ENCODE measurements at places on chromosomes 5 and 9.

DNA sequence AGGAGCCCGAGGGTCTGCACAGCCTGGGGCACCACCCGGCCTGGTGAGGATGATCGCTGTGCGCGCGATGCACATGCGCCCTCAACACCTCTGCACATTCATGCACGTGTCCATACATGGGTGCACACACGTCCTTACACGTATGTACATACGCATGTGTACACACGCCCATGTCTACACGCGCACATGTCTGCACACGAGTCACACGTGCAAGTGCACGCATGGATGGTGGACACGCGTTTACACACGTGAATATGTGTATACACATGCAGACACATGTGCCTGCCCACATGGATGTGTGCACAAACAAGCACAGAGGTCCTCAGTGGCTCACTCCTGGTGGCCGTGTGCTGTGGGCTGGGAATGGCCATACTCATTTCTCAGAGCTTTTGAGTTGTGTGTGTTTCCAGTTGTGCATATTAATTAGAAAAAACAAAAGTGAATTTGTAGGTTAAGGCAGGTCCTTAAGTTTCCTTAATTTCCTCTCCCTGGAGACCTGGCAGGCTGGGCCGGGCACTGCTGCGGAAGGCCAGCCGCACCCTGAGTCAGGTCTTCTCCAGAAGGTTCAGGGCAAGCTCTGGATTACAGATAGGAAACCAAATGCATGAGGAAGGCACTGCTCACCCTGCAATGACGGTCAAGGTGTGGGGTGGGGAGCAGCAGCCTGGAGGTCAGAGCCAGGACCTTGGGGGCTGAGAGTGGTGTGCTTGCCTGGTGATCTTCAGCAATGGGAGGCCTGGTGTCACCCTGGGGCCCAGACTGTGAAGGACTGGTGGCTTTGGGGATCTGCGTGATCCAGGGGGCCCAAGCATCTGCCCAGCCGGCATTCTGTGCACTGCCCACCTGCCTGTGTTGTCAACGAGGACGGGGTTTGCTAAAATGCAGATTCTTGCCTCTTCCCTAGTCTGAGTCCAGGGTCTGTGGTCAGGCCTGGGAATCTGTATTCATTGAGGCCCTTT is 1.3 kb upstream of the RNU6ATAC start:
- no peak for ATAC-seq

DNA sequence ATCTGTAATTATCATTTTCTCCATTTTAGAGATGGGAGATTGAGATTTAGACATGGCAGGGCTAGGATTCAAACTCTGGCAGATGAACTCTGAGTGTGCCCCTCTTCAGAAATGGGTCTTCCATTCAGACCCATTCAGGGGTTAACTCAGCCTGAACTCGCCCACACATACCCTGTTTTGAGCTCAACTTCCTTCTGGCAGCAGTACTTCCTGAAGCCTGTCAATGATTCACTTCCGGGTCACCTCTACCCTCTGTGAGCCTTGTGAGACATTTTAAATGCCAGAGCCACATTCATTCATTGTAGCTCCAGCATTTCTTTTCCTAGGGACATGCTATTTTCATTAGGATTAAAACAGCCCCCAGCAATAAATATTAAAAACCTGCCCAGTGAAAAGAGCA is 209.3 kb upstream of the SLC24A2 start:
- no peak for ATAC-seq

DNA sequence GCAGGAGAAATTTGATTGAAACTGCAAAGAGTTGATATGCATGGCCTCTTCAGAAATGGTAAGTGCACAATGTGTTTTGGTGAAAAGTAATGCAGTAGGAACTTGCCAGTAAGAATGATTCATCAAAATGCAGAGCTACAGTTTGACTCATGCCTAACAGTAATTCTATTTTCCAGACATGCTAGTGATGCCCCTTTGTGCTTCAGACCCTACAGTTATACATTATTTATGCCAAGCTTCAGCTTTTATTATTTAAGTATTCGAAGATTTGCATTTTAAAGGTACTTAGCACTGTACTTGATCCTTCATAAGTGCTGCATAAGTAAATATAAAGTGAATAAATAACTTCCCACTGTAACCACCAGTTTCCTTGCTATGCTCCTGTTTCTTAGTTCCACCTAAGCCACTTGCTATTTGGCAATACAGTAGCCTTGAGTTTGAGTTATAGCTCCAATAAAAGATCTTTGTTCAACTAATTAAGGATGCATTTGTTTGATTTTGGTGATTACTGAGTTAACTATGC is 3.6 kb upstream of the SPATA31E1 start:
- no peak for ATAC-seq

- ATAC-seq: no peak
Measured at GRCh38 chr5:9165546-9165945, 380.3 kb downstream of the SEMA5A start.

DNA sequence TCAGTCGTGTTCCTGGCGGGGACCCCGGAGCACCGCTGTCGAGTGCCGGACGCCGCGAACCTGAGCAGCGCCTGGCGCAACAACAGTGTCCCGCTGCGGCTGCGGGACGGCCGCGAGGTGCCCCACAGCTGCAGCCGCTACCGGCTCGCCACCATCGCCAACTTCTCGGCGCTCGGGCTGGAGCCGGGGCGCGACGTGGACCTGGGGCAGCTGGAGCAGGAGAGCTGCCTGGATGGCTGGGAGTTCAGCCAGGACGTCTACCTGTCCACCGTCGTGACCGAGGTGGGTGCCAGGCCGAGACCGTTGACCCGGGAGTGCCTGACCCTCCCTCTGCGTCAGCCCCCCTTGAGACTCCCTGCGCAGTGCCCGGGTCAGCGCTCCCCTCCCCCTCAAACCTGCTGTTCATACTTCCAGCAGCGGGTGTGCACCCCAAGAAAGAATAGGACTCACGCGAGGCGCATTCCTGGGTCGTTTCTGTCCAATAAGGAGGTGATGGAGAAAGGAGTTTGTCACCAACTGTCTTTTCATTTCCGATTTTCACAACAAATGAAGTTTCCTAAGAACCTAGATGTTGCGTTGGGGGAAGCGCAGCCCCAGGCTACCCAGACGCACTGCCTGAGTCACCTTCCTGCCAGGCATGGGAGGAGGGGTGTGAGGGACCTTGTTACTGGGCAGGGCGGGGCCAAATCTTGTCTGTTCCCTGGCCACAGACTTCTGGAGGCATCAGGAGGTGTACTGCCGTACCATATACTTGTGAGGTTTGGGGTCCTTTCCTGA is 722 bp downstream of the SLC22A4 start:
- ATAC-seq: peak; percentile 48

GRCh38 chr5:342501-343460 is 21.3 kb downstream of the AHRR start:
- ATAC-seq: no peak

DNA sequence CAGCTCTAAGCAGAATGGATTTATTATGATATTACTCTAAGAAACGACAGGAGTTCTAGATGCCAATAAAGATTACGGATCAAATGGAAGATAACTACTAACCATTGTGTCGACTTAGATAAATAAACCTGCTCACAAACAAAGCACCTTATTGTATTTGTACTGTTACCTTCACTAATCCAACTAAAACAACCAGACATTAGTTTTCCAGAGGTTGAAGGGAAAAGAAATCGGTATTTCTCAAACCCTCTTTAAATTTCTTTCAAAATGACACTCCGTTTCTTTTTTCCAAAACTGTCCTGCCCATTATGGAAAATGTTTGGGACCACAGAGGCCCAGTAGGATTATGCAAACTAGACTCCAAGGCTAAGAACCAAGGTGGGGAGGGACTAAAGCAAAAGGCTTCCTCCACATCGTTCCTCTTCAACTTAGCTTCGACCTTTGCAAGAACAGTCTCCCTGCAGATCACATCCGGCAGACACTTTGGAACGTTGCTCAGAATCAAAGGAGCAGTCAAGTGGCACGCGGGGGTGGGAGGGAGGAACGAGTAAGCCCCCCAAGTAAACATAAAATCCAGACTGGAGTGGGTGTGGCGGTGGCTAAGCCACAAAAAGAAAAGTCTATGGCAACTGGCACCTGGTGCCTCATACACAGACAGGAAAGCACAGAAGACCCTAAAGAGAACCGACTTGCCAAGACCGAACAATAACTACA is 2.7 kb downstream of the MLLT3 start:
- no peak for ATAC-seq

- ATAC-seq: no peak
Measured at GRCh38 chr9:92191801-92192200, 76.6 kb upstream of the SPTLC1 start.

GRCh38 chr5:38892363-38892762 is 46.6 kb downstream of the OSMR start:
- ATAC-seq: no peak

- no peak for ATAC-seq
Measured at GRCh38 chr5:88058625-88059024, 210.0 kb downstream of the TMEM161B start.

DNA sequence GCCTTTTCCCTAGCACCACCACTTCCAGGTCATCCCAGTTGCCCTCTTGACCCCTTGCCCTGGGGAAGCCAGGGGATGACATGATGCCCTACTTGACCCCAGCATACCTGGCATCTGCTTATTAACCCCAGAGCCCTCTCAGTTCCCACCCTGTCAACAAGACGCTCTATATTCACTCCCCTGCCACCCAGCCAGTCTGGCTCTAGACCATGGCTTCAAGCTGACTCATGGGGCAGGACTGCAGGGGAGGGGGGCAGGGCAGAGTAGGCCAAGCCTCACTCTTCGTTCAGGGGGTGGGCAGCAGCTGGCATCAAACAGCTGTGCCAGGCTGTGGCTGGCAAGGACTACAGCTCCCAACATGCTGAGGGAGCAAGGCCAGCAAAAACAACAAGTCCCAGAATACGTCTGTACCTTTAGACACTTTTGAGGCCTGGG is 5.3 kb downstream of the ATOSB start:
- ATAC-seq: no peak

GRCh38 chr5:40260361-40260760 is 419.4 kb upstream of the PTGER4 start:
- no peak for ATAC-seq

GRCh38 chr5:18074961-18075360 is 440.7 kb downstream of the TAF11L14 start:
- ATAC-seq: no peak

- peak; percentile 90 for ATAC-seq
Measured at GRCh38 chr5:172659909-172660628, 19.0 kb downstream of the NEURL1B start.

DNA sequence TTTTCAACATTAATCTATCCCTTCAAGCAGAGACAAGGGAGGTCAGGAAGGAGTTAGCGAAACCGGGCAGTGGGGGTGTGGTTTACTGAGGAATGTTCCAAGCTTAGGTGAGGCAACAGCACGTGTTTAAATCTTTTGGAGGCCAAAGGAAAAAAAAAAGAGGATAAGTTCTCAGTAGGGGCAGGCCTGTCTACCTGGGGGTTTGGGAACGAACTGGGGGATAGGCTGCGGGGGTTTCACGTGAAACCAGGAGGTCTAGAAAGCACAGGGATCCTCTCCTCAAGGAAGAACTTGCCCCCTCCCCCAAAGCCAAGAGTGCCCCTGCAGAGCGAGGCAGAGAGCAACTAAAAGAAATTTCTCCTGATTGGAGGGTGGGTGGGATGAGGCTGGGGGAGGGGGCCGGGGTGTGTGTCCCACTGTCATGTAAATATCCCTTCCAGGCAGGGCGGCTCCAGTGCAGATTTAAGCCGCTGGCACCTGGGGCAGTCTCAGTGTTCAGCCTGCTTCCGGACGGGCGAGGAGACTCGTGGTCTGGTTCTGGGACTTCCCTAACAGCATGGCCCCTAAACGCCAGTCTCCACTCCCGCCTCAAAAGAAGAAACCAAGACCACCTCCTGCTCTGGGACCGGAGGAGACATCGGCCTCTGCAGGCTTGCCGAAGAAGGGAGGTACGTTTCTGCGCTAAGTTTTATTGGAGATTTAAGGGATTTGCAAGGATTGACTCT is 5.5 kb upstream of the SET start:
- no peak for ATAC-seq

GRCh38 chr5:109689740-109690241 is at the start of gene MAN2A1:
Gene MAN2A1 (plus strand): TSS chr5:109689927. CDS start chr5:109690418, 491 bp downstream.
- peak; percentile 79 for ATAC-seq

GRCh38 chr9:87545858-87546257 is 48.2 kb downstream of the DAPK1 start:
- no peak for ATAC-seq

GRCh38 chr5:30752015-30752414 is 441.5 kb upstream of the CDH6 start:
- no peak for ATAC-seq

- ATAC-seq: no peak
Measured at GRCh38 chr9:77472646-77473045, 175.5 kb downstream of the GNA14 start.

DNA sequence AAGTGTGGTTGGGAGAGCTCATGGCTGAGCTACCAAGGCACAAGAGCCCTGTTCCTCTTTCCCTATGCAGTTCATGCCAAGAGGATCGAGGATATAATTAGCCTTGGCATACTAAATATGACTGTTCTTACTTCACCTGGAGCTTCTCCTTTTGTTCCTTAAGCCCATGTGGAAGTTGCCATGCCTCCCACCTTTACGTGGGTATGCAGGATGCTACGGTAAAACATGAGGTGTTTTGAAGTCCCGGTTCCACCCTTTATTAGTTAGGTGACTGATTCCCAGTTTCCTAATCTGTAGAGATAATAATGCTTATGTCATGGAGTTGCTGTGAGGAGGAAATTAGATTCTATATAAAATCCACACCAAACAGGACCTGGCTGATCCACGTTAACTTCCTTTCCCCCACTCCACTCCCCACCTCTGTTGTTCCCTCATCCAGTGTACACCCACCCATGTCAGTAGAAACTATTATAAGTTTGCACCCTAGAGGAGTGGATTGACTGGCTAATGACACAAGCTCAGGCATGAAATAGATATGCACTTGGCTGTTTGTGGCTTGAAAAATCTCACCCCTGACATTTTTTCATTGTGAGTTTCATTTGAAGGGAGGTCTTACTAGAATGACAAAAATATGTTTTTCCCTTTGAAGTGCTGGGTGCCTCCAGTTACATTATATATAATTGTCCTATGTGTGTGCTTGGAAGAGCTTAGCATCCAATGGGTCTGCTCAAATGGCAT is 36.8 kb upstream of the SHOC1 start:
- no peak for ATAC-seq

DNA sequence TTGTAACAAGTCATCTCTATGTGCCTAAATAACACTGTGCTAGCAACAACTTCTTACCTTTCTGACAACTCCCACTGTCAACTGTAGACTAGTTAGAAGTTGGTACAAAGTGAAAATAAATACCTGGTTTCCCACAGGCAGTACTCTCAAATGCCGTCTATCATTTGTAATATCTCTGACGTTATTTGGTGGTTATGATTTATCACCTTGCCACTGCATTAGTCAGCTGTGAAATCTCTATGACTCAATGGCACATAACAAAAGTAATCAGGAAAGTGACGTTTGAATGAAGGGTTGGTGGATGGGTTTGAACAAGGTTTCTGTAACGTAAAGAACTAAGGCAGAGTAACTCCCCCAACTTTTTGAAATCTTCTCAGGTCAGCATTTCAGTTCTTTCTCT is 592.3 kb downstream of the MAT2B start:
- ATAC-seq: no peak

GRCh38 chr5:65800775-65801174 is 78.8 kb downstream of the NLN start:
- no peak for ATAC-seq

- peak; percentile 79 for ATAC-seq
Measured at GRCh38 chr9:69324549-69325401, at the start of gene ENTREP1. Gene ENTREP1 (plus strand): TSS chr9:69325215. CDS start chr9:69325310, 95 bp downstream.

- no peak for ATAC-seq
Measured at GRCh38 chr5:4419281-4419680, 720.8 kb upstream of the ADAMTS16 start.

Measured in SK-N-SH treated with all-trans-retinoic acid at 6 μM for 48 hours (cell line).